ENCODE measurements at places on chromosomes 11 and 22.
A peak's percentile ranks its signal among the peaks of the same experiment; 100 is the strongest.

DNA sequence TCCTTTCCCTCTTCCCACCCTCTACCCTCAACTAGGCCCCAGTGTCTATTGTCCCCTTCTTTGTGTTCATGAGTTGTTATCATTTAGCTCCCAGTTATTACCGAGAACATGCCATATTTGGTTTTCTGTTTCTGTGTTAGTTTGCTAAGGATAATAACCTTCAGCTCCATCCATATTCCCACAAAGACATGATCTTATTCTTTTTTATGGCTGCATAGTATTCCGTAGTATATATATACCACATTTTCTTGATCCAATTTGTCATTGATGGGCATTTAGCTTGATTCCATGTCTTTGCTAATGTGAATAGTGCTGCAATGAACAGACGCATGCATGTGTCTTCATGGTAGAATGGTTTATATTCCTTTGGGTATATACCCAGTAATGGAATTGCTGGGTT lies 17.8 kb downstream of the C11orf71 start:
- DNase-seq: no peak

DNA sequence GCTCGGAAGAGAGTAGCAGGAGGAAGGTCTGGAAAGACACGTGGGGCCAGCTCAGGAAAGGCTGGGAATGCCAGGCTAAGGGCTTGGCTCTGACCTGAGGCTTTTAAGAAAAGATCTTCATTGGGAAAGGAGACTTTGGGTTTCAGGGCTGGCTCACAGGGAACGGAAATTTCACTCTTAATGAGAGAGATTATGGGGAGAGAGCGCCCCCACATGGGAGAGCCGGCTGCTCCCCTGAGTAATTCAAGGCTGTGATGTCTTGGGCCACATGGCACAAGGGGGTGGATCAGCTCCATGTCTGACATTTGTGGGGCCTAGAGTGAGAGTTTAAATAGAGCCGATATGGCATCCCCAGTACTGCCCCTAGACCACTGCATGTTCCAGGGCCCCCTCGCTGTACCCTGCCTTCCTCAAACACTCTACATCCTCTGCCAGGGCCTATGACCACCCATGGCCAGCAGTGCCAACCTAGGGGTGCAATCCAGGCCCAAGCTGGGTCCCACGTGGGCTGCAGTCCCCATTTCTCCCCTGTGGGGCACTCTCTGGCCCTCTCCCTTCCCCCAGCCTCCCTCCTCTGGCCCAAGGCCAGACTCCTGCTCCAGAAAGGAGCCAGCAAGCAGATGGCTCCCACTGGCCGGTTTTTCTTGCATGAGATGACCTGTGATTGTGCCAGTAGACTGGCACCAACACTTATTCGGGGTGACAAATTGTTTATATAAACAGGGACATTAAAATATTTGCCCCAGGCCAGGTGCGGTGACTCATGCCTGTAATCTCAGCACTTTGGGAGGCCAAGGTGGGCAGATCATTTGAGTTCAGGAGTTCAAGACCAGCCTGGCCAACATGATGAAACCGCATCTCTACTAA lies 75.2 kb downstream of the ISX start:
- DNase-seq: peak; percentile 15

DNA sequence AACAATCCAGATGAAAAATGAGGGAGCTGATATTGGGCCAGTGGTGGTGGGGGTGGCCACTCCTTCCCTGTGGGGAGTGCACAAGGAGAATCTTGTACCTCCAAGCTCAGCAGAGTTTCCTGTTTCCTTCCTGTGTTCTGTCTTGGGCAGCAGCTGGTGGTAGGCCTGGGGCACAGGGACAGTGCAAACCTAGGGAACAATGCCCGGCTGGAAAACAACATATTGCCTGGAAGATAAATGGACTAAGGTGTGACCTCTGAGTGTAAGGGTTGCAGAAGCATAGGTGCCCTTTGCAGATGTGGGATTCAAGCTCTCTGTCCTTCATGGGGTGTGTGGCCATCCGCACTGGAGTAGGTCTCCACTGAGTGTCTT lies 5.8 kb upstream of the JAM3 start:
- no peak for DNase-seq

- DNase-seq: no peak
Observed at GRCh38 chr11:47413908-47414684, 5.7 kb downstream of the SLC39A13 start.

DNA sequence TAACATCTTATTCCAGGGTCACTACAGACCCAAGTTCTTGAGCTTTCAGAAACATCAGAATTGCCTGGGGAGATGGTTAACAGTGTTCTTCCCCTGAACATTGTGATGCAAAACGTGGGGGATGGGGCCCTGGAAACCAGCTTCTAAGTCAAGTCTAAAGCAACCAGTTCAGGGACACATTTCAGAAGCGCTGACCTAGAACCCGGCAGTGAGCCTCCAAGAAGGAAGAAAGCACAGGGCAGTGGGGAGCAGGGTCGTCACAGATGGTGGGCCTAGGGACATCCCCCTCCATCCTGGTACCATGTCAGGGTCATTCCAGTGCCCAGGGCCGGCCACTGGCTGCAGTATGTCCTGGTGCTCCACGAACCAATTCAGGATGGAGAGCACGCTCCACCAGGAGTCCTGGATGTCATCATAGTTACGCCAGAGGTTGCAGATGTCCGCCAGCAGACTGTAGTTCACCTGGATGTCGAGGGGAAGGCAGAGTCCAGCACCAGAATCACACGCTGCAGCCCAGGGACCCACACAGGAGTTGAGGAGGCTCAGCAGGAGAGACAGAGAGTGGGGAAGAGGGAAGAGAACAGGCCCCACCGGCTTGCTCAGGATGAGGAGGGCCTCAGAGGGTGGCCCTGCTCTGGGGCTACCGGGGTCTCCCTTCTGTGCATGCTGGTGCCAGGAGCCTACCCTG lies 5.0 kb downstream of the NAGA start:
- no peak for DNase-seq

DNA sequence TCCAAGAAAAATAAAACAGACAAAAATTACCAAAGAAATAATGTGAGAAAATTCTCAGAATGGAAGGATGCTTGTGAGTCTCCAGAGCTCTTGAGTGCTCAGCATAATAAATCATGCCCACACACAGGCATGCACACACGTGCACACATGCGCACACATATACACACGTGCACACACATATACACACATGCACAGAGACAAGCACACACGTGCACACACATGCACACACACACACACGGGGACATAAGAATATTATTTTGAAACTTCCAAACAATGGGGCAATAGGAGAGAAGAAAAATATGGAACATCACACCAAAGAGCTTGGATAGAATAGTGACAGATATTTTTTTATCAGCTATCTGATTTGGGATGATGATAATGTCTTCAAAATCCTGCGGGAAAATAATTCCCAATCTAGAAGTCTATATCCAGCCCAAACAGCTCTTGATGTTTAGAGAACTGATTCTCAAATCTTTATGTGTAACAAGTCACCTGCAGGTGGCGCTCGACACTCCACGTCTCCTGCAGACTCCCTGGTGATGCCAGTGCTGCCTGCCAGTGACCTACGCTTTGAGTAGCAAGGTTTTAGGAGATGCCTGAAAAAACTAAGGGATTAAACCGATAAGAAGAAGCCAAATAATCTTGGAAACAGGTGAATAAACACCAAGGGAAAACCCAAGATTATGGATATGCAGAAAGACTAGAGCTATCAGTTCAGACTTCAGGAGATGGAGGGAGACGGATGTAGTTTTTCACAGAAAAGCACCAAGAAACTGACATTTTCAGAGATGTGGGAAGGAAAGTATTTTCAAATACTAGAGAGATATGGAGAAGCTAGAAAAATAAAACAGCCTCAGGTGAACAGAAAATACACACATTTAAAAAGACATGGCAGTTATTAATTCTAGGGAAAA lies 743.6 kb downstream of the ETS1 start:
- peak; percentile 97 for DNase-seq

GRCh38 chr11:1567052-1567720 lies 4.9 kb downstream of the DUSP8 start:
- no peak for DNase-seq

- no peak for DNase-seq
Observed at GRCh38 chr11:86575927-86576326, 96.5 kb downstream of the ME3 start.

- DNase-seq: no peak
Observed at GRCh38 chr22:30705710-30706651, 11.3 kb downstream of the OSBP2 start.

- DNase-seq: no peak
Observed at GRCh38 chr22:41123151-41123550, 30.8 kb downstream of the EP300 start.

GRCh38 chr11:118996926-118997626 lies 862 bp upstream of the CENATAC start:
- DNase-seq: peak; percentile 41

- DNase-seq: no peak
Observed at GRCh38 chr22:37021710-37022482, 2.4 kb downstream of the MPST start.

- peak; percentile 85 for DNase-seq
Observed at GRCh38 chr22:39496131-39496838, 5.8 kb upstream of the MIEF1 start.

GRCh38 chr11:93845181-93846092 lies 5.0 kb downstream of the VSTM5 start:
- DNase-seq: no peak

- DNase-seq: no peak
Observed at GRCh38 chr22:38657045-38657909, 839 bp downstream of the CBY1 start.

- no peak for DNase-seq
Observed at GRCh38 chr11:73154178-73154577, 12.1 kb upstream of the FCHSD2 start.

DNA sequence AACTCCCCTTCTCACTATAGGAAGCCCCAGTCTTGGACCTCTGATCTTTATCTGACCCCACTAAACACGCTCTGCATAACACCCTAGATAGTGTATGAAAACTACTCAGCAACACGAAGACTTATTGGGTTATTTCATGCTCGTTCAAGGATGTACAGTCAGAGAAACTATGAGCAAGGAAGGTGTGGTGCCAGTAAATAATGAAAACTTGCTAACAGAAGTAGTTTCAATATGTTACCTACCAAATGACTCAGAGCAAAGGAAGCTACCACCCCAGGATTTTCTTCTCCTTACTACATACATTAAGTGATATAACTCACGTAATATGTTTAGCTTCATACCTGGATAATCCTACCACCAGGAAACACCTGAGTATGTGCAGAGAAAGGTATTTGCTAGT lies 25.9 kb upstream of the LYVE1 start:
- DNase-seq: no peak

DNA sequence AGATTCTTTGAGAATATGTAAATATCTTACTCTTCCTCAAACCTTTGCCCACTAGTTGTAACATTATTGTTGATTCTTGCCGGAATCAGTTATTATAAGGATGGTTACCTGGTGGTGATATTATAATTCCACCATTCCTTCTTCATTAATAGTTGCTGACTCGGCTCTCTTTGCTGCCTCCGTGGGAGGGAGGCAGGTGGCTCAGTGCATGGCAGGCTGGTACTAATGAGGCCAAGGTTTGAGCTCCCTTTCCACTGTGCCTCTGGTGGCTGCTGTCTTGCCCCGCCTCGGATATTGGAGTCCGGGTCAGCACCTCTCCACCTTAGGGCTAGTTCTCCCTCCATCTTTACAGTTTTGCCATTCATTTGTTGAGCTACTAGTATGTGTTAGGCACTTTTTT lies 12.7 kb downstream of the CD6 start:
- DNase-seq: no peak

DNA sequence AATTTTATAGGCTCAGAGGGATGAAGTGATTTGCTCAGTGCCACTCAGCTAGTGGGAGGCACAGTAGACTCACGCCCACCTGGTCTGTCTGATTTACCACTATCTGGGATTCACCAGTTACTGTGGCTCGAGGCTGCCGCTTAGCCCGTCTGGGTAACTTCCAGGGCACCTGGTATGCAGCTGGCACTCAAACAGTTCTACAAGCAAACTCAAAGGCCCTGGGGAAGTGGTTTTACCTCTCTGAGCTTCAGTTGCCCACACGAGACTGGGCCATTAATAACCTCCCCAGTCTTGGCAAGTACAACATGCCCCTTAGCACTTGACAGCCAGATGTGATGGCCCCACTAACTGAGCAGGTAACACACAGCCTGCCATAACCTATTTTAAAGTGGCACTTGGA lies 2.6 kb downstream of the GDPD5 start:
- no peak for DNase-seq

GRCh38 chr11:44766972-44767278 lies 40.2 kb downstream of the TSPAN18 start:
- no peak for DNase-seq

DNA sequence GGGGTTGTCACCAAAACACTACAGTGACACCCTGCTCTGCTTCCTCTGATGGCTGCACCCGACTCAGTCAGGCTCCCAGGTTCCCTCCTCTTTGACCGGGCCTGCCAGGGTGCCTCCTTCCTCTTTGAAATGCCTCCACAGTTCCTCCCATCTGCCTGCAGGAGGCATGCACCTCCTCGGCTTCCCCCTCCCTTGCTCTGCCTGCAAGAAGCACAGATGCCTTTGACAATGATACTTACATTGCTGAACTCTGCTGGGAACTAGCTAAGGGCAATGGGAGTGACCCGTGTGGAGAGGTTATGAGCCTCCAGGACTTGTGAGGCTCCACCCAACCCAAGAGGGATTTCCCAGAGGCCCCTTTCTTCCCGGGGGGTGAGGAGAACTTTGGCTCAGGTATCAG lies 674.1 kb downstream of the OPCML start:
- peak; percentile 31 for DNase-seq

DNA sequence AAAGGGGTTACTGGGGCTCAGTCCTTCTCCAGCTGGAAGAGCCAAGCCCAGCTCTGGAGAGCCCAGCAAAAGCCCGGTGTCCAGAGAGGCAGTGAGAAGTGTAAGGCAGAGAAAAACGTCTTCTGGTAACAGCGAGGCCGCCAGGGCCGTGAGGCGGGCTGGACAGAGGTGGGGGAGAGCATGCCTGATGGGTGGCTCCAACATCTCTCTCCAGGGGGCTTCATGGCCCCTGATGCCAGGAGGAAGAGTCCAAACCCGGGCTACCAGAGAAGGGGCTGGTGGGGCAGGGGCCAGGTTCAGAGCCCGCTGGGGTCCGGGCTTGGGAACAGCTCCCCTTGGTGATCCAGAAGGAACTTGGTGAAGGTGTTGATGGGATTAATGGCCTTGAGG lies 21.7 kb downstream of the ARHGAP1 start:
- DNase-seq: no peak

GRCh38 chr11:102792604-102793003 lies 5.4 kb downstream of the MMP1 start:
- no peak for DNase-seq

GRCh38 chr11:959608-960007 lies 33.9 kb downstream of the AP2A2 start:
- DNase-seq: no peak

GRCh38 chr22:30206944-30207343 lies 39.6 kb downstream of the LIF start:
- no peak for DNase-seq
